ENCODE measurements at places on chromosomes 3 and 15. TPM values are rescaled to one million over a fixed set of nuclear protein-coding genes. Genes with fewer than 3 reads are reported as not detected.

TMCO5A gene
- not detected for total RNA-seq

ITPKA gene
- total RNA-seq, result 0.26 TPM

WDR72 gene
- total RNA-seq, result not detected

MEF2A gene
- total RNA-seq, result 55.1 TPM

CPN2 gene
- total RNA-seq, result not detected

CBLB gene
- total RNA-seq, result 79.2 TPM

SYNPR gene
- not detected for total RNA-seq

GHSR gene
- total RNA-seq, result not detected

ROPN1 gene
- total RNA-seq, result 0.22 TPM

ENTPD3 gene
- total RNA-seq, result 1.7 TPM

ECE2 gene
- not detected for total RNA-seq

TEX55 gene
- not detected for total RNA-seq

SFMBT1 gene
- total RNA-seq, result 17.9 TPM

GUCA1C gene
- not detected for total RNA-seq

DNAH12 gene
- total RNA-seq, result 0.13 TPM

NUP210 gene
- 0.26 TPM for total RNA-seq

FBXO40 gene
- total RNA-seq, result not detected

HAPLN3 gene
- 39.1 TPM for total RNA-seq

OR5K2 gene
- not detected for total RNA-seq

PXYLP1 gene
- total RNA-seq, result 32.7 TPM

All from articular chondrocyte of knee joint (primary cell).